ENCODE measurements at places on chromosomes 1 and 21. TPM values are rescaled to one million over a fixed set of nuclear protein-coding genes. Genes with fewer than 3 reads are reported as not detected.

The DFFB gene
- 7.8 TPM for total RNA-seq

The CNIH3 gene
- 0.94 TPM for total RNA-seq

The MNDA gene
- 10.5 TPM for total RNA-seq

The OR10J1 gene
- not detected for total RNA-seq

The PPM1J gene
- 0.81 TPM for total RNA-seq

The SLC25A34 gene
- total RNA-seq = 2.0 TPM

The MTARC2 gene
- 19.0 TPM for total RNA-seq

The MYOG gene
- total RNA-seq = not detected

The BSND gene
- total RNA-seq = not detected

The RAB29 gene
- total RNA-seq = 27.4 TPM

The SLFNL1 gene
- total RNA-seq = 0.81 TPM

The ZNF683 gene
- not detected for total RNA-seq

The RAB25 gene
- total RNA-seq = 22.1 TPM

The CDA gene
- 4.3 TPM for total RNA-seq

The F13B gene
- total RNA-seq = not detected

The C2CD4D gene
- not detected for total RNA-seq

The SLAMF6 gene
- 0.62 TPM for total RNA-seq

The NEGR1 gene
- 62.3 TPM for total RNA-seq

The DMBX1 gene
- total RNA-seq = not detected

The CCT3 gene
- total RNA-seq = 189 TPM

The IL20 gene
- not detected for total RNA-seq

The MAP1LC3C gene
- total RNA-seq = 3.5 TPM

The CD160 gene
- not detected for total RNA-seq

The ESRRG gene
- 6.8 TPM for total RNA-seq

The LAMB3 gene
- total RNA-seq = 11.6 TPM

The SYTL1 gene
- 4.5 TPM for total RNA-seq

The CFAP410 gene
- total RNA-seq = 27.3 TPM

The CNR2 gene
- not detected for total RNA-seq

The PDC gene
- total RNA-seq = not detected

The NPR1 gene
- total RNA-seq = 43.6 TPM

The C1orf141 gene
- total RNA-seq = not detected

The SESN2 gene
- 7.8 TPM for total RNA-seq

The OR2L5 gene
- total RNA-seq = not detected

The IVL gene
- not detected for total RNA-seq

The NUDT4B gene
- total RNA-seq = 65.7 TPM
